ENCODE measurements at places on chromosomes 4 and X.

GRCh38 chr4:10180927-10181744 is 64.5 kb upstream of the WDR1 start:
- DNase-seq, result peak; percentile 67

DNA sequence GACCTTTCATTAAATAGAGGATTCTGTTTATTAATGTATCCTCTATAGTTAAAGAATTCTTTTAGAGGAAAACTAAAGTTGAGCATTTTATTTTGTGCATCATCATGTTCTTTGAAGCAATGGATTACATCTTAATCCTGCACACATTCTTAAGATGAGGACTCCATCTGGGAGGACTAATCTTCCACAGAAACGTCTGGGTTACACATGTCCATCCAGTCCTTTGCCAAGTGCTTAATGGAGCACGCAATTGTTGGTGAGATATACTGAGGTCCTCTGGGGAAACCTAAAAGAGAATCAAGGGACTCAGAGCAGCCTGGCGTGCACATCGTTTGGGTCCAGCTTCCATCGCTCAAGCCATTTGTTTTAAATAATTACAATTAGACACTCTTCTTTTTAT is 115.1 kb upstream of the SFRP2 start:
- no peak for DNase-seq

GRCh38 chr4:14265651-14266050 is 638.1 kb upstream of the BOD1L1 start:
- no peak for DNase-seq

GRCh38 chr4:128513664-128514484 is 226.3 kb upstream of the PGRMC2 start:
- no peak for DNase-seq

DNA sequence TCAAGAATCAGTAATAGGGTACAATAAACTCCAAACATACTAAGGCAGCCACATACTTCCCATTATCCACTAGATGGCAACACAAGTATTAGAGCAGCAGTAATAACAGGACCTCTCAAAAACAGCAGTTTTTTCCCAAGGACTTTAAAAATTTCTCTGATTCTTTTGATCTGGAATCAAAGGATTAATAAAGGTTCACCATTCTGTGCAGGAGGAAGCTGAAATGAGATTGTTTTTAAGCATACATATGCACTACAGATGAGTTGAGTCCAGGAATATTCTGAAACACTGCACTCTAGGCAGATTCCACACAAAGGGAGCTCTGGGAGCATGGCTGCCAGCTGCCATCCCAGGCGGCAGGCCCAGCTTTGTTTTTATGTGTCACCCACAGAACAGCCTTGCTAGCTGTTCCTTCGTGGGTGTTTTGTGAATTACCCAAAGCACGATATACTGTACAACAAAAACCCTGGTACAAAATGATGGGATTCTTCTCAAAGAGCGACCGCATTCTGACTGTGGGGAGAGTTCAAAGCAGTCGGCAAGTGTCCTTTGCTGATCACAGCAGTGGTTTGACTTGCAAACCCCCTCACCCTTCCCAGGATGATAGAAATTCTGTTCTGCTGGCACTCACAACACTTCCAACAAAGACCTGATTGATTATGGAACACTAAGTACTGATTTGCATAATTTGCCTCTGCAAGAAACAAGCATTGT is 61.0 kb downstream of the STX18 start:
- DNase-seq, result no peak

DNA sequence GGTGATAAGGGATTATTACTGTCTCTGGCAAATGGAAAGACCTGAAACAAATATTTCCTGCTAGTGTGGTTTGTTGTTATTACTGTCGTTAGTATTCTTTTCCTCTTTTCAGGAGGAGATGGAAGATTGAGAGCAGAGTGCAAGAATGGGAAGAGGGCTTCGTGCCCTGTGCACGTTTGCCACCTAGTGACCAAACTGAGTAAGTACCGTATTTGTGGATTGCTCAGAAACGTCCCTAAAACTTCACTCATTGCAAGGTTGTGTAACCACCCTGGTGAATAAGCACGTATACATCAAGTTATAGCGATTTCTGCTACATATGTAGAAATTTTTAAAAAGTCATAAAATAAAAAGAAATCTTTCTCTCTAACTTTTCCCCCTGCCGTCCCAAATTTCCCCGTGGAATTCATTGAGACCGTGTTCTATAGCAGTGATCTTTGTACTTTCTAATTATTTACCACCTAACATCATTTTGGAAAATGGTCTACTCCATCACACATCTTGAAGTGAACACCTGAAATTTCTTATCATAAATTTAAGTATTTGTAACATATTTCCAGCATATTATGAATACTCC is 24.3 kb downstream of the LINC00632 start:
- DNase-seq, result no peak
